ENCODE measurements at places on chromosomes 7 and 10.
A peak's percentile ranks its signal among the peaks of the same experiment; 100 is the strongest.

DNA sequence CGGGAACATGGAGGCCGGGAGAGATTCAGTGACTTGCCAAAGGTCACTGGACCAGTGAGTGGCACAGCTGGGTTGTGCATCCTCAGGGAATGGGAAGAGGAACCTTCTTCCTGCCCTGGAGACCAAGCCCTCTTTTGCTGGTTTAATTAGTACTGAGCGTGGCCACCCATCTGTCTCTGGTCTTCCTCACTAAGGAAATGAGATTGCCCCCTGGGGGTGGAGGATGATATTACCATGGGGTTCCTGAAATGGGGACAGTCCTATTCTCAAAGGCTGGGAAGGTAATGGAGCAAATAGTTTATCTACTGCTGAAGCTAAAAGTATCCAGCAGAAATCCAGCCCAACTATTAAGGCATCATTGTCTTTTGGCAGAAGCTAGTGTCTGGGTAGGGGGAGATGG lies 98.6 kb upstream of the FGFR2 start:
- no peak for DNase-seq

DNA sequence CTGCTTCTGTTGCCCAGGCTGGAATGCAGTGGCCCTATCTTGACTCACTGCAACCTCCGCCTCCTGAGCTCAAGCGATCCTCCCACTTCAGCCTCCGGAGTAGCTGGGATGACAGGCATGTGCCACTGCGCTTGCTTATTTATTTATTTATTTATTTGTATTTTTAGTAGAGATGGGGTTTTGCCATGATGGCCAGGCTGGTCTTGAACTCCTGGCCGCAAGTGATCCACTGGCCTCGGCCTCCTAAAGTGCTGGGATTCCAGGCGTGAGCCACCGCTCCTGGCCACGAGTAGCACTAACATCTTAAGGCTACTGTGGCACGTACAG lies 70.9 kb downstream of the CARD11 start:
- DNase-seq = no peak

DNA sequence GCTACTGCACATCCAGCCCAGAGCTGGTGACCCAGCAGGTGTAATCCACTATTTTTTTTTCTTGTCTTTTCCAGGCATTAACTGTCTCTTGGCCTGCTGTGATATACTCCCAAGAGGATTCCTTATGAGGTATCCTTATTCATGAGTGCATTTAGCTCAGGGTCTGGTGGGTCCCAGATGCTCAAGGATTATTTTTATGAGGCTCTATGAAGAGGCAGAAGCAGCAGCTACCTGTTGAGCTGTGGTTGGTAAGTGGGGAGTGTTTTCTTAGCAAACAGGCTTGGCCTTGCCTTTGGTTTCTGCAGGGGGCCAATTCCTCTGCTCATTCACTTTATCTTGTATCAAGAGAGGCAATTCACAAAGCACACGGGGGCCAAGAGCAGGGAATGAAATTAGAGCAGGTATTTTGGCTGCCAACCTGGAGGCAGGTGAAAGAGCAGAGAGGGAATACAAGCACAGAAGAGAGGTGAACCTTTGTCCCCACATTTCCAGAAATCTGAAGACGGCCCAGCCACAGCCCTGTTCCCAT lies 221.6 kb downstream of the TMEM178B start:
- DNase-seq = no peak

DNA sequence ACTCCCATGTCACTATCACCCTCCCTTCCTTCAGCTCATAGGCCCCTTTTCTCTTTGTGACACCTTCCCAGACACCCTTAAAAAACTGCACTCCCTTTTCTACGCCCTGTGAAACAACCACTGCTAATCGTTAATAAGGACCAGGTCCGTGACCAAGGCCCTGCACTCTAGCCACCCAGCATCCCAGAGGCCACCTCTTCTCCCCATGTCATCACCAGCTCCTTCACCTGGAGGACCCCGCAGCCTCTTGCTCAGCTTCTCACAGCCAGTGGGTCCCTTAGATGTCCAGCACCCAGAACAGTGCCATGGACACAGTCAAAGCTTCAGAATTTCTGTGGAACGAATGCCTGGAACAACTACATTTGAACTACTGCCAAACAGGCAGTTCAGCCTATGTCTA lies 2.3 kb downstream of the PARD3 start:
- DNase-seq = no peak

DNA sequence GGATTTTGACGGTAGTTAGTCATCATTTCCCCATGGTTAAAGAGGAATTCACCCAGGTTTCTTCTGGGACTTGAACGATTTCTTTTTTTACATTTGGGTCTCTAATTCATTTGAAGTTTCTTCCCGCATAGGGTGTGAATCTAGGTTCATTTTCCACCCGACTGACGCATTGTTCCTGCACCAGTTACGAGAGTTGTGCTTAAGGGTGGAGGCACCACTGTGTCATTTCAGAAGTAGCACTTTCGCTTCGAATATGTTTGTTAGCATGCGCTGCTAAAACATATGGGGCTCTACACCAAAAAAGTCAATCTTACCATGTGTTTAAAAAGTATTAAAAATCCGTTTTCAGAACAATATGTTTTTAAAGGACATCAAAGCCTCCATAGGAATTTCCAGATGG lies 140.3 kb downstream of the VIPR2 start:
- DNase-seq = peak; percentile 31

DNA sequence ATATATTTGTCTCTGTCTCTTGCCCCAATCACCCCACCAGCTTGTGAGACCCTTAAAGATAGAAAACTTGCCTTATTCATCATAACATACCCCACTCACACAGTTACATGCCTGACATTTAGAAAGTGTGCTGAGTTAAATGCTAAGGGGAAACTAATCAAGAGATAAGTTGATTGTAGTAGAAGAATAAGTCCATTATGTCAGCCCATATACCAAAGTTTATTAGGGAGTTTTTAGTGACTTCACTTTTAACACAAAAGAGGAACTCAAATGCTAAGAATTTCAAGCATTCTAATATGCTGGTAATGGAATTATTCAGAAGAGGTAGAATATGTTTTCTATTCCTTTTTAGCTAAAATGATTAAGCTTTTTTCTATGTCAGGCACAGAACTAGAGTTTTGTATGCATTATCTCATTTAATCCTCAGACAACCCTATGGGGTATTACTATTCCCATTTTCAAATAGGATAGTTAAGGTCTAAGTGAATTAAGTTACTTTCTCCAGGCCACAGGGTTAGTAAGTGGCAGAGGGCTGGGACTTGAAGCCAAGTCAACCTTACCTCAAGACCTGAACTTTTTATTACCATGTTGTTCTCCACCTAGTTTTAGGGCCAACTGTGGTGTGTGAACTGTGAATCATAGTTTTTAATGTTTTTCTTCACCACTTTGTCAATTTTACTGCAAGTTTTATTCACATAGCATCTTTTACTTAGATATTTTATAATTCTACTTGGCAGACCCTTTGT lies 19.6 kb downstream of the ASAH2 start:
- no peak for DNase-seq

DNA sequence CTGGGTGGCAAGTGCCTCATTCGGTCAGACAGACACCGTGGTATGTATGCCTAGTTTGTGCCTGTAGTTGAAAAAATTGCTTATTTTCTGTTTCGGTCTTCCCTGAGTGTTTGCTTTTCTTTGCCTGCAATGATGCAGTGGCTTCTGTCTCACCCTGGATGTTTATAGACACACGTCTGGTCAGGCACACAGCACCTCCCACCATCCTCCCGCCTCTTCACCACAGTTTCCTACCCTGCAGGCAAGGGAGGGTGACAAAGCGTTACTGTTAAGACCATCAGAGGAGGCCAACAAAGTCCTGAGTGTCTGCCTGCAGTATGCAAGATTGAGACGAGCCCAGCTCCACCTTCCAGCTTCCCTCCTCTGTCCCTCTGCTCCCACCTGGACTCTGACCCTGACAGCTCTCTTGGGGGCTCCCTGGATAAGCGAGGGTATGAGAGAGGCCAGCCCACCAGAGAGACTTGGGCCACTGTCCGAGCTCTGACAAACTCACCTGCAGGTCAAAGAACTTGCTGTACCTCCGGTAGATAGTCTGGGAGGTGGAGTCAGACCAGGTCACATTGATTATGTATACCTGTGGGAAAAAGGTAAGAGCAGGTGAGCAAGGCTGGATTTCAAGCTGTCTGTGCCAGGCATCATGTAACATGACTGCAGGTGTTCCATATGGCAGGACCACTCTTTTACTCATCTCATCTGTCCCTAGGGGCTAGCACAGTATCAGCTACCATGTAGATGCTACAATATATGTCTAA lies 54.4 kb downstream of the SH3PXD2A start:
- DNase-seq = peak; percentile 31

- DNase-seq = no peak
Measured at GRCh38 chr10:49351669-49352068, 44.2 kb downstream of the DRGX start.

DNA sequence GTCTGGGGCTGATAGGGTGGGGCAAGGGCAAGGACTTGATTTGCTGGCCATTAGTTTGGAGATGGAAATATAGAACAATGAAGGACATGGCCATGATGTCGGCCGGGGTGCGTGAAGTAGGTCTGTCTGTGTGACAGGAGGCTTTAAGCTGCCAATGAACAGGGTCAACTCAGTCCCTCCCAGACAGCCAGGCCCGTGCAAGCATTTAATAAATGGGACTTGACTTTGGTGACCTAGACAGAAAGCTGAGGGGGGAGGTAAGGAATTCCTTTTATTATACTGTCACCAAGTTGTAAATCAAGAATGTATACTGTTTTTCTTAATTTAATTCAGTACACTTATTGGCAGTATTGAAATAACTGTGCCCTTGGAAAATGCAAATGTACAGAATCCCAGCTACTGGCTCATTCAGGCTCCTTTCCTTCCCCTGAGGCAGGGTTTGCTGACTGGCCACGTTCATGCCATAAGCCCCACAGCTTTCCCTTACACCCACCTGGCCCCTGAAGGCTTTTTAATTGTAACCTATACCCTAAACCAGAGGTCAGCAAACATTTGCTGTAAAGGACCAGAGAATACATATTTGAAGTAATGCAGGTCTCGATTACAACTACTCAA lies 87.2 kb downstream of the WIPF3 start:
- no peak for DNase-seq

DNA sequence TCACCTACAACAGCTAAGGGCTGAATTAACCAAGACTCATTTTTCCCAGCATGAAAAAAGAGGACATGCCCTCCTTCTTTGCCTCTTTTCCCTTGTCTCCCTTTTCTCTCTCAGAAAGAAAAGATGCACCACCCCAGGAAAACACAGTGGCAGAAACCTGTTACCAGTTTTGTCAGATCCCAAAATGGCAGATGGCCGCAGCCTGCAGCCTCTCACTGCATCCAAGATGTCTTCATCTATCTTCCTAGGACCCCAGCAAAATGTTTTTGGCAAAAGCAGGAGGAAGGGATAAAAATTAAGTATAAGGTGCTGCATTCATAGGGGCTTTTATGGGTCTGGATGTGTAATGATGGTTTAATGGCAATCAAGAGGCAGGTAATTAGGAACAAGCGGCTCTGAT lies 266.6 kb upstream of the NPVF start:
- no peak for DNase-seq

DNA sequence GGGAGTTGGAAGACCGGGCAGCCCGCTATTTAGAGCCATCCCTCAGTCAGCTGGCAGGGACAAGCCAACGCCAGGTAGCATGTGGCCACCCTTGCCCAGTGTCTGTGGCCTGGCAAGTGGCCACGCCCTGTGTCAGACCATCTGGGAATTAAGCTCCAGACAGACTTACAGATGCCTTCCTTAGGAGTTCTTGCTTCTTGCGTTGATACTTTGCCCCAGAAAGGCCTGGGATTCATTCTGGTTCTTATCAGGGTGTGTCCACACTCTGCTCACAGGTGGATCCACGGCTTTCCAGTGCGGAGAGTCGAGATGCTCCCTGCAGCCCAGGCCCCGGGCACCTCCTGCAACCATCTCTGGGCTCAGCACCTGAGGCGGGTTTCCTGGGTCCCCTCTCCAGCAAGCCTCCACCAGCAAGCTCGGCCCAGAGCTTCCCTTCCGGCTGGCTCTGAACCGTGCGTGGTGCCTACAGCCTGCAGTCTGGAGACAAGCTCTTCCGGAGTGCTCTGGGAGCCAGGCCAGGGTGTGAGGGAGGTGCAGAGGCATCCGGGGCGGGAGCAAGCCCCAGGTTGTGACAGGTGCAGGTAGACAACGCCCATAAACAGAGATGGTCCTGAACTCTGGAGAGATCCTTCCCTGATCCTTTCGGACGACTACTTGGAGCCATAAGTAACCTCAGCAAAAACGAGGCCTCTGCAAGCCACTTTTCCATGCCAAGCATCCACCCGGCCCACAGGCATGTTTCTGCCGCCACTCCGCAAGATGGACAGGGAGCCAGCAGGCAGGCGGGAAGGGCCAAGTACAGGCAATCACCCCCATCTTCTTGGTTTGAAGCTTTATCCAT lies 32.3 kb upstream of the PPIF start:
- DNase-seq = no peak

- DNase-seq = no peak
Measured at GRCh38 chr10:79180414-79181221, 111.9 kb downstream of the ZMIZ1 start.

GRCh38 chr7:121305109-121305508 lies 23.7 kb upstream of the WNT16 start:
- DNase-seq = no peak

DNA sequence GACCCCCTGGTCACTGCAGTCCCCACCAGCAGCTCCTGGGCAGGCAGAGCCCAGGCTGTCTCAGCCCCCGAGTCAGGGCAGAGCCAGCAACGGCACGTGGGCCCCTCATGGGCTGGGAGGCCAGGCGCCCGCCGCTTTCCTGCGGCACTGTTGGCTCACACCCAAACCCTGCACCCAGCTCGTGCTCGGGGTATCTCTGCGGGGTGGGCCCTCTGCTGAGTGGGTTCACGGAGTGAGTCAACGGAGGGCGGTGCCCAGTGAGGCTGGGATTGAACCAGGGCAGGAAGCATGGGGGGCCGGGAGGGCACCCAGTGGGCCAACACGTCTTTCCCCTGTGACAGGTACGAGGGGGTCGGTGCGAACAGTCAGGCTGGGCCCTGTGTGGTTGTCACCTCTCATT lies 28.9 kb downstream of the ADAP1 start:
- DNase-seq = peak; percentile 84

- DNase-seq = no peak
Measured at GRCh38 chr10:119619215-119619614, 22.5 kb upstream of the TIAL1 start.

- DNase-seq = no peak
Measured at GRCh38 chr7:12570168-12570533, 369 bp upstream of the SCIN start.

DNA sequence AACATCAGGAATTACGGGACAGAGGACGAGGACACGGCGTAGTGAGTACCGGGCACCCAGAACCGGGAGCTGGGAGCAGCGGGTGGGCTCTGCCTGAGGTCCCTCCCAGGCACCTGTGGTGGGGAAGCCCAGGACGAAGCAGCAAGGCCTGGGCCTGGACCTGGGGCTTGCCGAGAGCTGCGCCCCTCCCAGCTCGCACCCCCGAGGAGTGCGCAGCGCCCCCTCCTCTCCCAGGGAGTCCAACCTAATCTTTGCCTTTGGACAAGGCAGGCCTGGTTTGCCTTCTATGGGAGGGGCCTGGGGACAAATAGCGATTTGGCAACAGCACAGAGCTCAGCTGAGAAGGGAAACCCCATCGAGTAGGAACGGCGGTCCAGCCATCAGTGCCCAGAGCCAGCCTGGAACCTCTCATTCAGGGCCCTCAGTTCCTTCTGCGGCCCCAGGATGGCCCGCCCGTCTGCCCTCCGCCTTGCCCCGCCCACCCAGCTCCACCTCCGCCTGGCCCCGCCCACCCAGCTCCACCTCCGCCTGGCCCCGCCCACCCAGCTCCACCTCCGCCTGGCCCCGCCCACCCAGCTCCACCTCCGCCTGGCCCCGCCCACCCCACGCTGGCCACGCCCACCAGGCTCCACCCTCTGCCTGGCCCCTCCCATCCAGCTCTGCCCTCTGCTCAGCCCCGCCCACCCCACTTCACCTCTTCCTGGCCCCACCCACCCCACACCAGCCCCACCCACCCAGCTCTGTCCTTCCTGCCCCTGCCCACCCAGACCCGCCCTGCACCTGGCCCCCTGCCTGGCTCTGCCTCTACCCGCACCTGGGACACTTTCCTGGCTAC lies 32.5 kb upstream of the KNDC1 start:
- no peak for DNase-seq

Data from stimulated activated CD8-positive, alpha-beta memory T cell treated with anti-CD3 and anti-CD28 coated beads, Interleukin-7, amount 100 ng/mL, for 48 hours (primary cell).